ENCODE measurements at places on chromosomes 5 and 9.

DNA sequence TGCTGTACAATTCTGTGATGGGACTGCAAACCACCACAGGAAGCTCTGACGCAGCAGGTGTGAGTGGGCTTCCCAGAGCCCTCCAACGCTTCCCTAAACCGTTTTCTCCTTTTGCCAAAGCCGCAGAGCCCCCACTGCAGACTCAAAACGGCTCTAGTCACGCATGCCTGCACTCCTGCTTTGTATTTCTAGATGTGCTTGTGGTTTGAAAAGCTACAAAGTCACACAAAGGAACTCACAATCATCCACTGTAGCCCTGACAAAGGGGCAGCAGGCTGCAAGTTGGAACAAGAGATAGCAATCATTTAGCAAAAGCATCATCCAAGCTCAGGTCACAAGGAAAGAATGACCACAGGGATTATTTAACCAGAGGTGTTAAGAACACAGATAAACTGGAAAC, 79.3 kb downstream of the PTPN3 start:
- no peak for DNase-seq

GRCh38 chr5:6995115-6995514, 281.9 kb downstream of the TENT4A start:
- DNase-seq, result no peak

DNA sequence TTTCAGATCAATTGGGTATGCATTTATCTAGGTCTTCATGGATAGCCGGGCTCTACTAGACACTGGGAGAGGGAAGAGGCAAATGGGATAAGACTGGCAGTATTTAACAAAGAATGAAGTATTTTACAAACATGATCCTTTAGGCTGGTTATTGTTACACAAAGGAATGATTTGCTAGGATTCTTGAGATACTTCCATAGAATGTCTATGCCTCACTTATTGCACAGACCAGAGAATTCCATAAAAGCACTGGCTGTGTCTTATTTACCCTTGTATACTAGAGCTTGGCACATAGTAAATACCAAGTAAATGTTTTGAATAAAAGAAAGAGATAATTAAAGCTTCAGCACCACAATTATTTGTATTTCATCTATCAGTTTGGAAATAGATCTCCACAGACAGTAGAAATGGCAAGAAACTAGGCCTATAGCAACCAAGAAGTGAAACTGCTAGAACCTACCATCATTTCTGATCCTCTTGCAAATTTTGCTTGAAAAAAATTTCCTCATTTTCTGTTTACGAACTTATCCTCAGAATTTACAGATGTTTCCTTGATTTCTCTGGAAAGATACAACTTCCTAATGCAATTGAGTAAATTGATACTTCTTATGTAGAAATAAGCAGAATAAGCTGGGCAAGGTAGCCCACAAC, 3.8 kb downstream of the PDCD1LG2 start:
- no peak for DNase-seq

DNA sequence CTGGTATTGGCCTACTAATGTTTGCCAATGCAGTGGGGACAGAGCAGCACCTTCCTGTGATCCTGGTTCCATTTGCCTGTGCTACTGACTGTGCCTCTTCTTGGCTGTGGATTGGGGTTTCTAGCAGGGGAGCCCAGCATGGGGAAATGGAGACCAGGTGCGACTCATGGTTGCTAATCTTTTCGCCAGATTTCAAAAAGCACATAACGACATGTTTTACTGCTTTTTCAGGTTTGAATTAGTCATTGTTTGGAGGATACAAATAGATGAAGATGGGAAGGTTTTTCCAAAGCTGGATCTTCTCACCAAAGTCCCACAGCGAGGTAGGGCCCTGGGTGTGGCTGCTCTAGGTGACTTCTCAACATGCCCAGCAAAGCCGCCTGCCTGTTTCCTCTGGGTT, 57.6 kb downstream of the IPPK start:
- no peak for DNase-seq

- DNase-seq, result no peak
These were observed 64.5 kb downstream of the STARD4 start for GRCh38 chr5:111447822-111448221.

GRCh38 chr5:106755789-106756188, 914.9 kb downstream of the EFNA5 start:
- no peak for DNase-seq

DNA sequence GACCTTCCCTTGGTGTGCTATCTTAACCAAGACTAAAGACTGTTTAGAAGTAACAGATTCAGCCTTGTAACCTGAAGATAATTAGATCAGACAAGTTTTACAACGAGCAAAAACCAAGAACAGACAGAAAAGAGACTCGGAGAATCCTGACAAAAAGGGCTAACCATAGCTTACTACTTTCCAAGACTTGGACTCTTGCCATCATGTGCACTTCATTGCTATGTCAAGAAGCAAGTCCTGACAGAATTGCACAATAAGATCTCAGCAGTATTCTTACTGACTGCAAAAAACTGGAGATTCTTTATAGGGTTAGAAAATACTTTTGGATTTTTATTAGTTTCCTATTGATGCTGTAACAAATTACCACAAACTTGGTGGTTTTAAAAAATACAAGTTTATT, 1539.0 kb upstream of the NUDT12 start:
- DNase-seq, result no peak

Measured in HFFc6 (cell line).